ENCODE measurements at places on chromosomes 3 and 15. TPM values are rescaled to one million over a fixed set of nuclear protein-coding genes. Genes with fewer than 3 reads are reported as not detected.

Gene PLSCR5
- not detected for total RNA-seq

Gene AHSG
- total RNA-seq = 237 TPM

Gene PROS1
- 19.4 TPM for total RNA-seq

Gene EPHA3
- not detected for total RNA-seq

Gene PLSCR2
- total RNA-seq = not detected

Gene FANCD2OS
- total RNA-seq = not detected

Gene APOD
- 62.0 TPM for total RNA-seq

Gene ZIC4
- not detected for total RNA-seq

Gene NTRK3
- total RNA-seq = not detected

Gene DUOXA2
- total RNA-seq = 1.6 TPM

Gene IL20RB
- total RNA-seq = 5.5 TPM

GRCh38 chr15:79154483-79155135 lies 64.0 kb upstream of the RASGRF1 start:
- no peaks in the 10 kb centered on the region for H3K4me1 ChIP-seq
- DNase-seq = no peak
- H3K27me3 ChIP-seq = no peaks in the 10 kb centered on the region
- H3K4me3 ChIP-seq = no peak overlapping the region

- H3K4me1 ChIP-seq = peaks cover 24% of the 10 kb centered on the region
- no peak overlapping the region for H3K27ac ChIP-seq
- no peaks in the 10 kb centered on the region for H3K27me3 ChIP-seq
- no peak overlapping the region for H3K4me3 ChIP-seq
- DNase-seq = no peak
Measured at GRCh38 chr3:125435231-125435630, 60.1 kb upstream of the ZNF148 start.

GRCh38 chr15:67834581-67835296 lies 5.1 kb downstream of the RNU6-1 start:
- no peaks in the 10 kb centered on the region for H3K27me3 ChIP-seq
- no peaks in the 10 kb centered on the region for H3K36me3 ChIP-seq
- no peak overlapping the region for H3K27ac ChIP-seq
- no peak for DNase-seq
- H3K4me1 ChIP-seq = no peaks in the 10 kb centered on the region

DNA sequence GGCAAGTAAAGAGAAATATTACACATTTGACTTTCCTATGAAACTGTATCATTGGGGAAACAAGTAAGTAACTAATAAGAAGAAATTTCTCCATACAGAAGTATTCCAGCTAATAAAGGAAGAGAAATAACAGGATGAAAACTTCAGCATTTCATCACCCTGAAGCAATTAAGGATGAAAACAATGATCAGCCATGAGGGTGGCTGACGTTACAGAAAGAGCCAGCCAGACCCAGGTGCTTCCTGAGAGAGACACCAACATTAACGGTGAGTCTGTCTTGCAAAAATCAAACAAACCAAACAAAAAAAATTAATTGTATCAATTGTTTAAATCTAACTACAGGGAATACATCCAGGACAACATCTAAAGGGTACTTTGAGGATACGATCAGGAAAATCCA lies 190.0 kb downstream of the ARRDC4 start:
- DNase-seq = no peak
- no peak overlapping the region for H3K4me3 ChIP-seq
- no peak overlapping the region for H3K27ac ChIP-seq
- H3K36me3 ChIP-seq = no peaks in the 10 kb centered on the region
- H3K27me3 ChIP-seq = no peaks in the 10 kb centered on the region

- no peak for DNase-seq
- no peak overlapping the region for H3K27ac ChIP-seq
- H3K4me1 ChIP-seq = no peaks in the 10 kb centered on the region
- H3K4me3 ChIP-seq = no peak overlapping the region
- H3K36me3 ChIP-seq = no peaks in the 10 kb centered on the region
Measured at GRCh38 chr15:29134641-29135308, 134.8 kb downstream of the NSMCE3 start.

GRCh38 chr3:159855599-159856346 lies 132.9 kb upstream of the IL12A start:
- H3K36me3 ChIP-seq = no peaks in the 10 kb centered on the region
- no peaks in the 10 kb centered on the region for H3K27me3 ChIP-seq
- no peak overlapping the region for H3K4me3 ChIP-seq
- DNase-seq = no peak
- H3K4me1 ChIP-seq = peaks cover 48% of the 10 kb centered on the region

DNA sequence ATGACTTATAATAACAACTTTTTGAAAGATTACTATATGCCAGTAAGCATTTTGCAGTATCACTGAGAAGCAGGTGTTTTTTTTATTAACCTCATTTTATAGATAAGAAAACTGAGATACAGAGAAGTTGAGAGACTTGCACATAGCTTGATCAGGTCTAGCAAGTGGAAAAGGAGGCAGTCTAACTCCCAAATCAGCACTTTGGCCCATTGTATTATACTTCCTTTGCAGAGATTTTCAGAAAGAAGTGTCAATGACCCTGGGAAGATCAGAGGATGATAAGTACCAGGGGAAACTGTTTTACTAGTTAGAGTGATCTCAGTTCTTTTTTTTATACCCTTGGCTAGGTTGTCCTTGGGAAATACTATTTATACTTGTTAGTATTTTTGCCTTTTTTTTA lies 358.7 kb downstream of the SQOR start:
- no peak for DNase-seq
- H3K4me3 ChIP-seq = no peak overlapping the region
- no peak overlapping the region for H3K27ac ChIP-seq

- H3K27ac ChIP-seq = no peak overlapping the region
- H3K4me1 ChIP-seq = peaks cover 32% of the 10 kb centered on the region
- DNase-seq = no peak
Measured at GRCh38 chr15:90860942-90861675, 7.3 kb upstream of the FURIN start.

GRCh38 chr15:23866832-23867231 lies 179.7 kb upstream of the NDN start:
- no peaks in the 10 kb centered on the region for H3K4me1 ChIP-seq
- no peaks in the 10 kb centered on the region for H3K27me3 ChIP-seq
- DNase-seq = no peak
- H3K27ac ChIP-seq = no peak overlapping the region

DNA sequence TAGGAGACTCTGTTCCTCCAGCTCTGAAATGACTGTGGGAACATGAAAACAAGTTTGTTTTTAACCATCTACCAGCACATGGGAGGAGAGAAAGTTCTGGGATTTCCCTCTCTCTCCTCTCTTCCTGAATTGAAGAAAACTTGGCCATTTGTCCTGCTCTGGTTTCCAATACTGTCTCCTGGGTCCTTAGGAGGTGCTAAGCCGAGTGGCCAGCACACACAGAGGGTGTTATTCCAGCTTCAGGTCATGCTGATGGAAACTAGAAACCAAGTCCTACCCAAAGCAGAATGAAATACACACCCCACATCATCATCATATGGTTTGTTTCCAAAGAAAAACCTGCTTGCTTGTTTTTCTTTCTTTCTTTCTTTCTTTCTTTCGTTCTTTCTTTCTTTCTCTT lies 172.7 kb downstream of the RPLP1 start:
- no peak overlapping the region for H3K27ac ChIP-seq
- H3K4me3 ChIP-seq = no peak overlapping the region
- no peaks in the 10 kb centered on the region for H3K36me3 ChIP-seq
- no peaks in the 10 kb centered on the region for H3K27me3 ChIP-seq
- no peak for DNase-seq

DNA sequence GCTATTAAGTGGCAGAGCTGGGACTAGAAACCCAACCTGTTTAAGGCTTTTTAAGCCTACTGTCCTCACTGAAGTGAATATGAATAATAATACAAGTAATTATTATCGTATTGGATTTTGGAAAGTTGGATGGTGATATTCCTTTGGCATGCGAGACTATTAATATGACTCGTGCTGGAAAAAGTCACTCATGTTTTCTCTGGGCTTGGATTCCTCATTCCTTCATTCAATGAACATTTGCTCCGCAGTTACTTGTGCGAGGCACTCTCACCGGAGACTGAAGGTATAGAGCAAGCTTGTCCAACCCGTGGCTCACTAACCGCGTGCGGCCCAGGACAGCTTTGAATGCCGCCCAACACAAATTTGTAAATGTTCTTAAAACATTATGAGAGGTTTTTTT lies 694 bp downstream of the PLAAT1 start:
- DNase-seq = no peak
- no peak overlapping the region for H3K27ac ChIP-seq
- H3K4me1 ChIP-seq = no peaks in the 10 kb centered on the region
- no peaks in the 10 kb centered on the region for H3K36me3 ChIP-seq
- H3K4me3 ChIP-seq = no peak overlapping the region
- no peaks in the 10 kb centered on the region for H3K27me3 ChIP-seq

GRCh38 chr3:72300621-72301020 lies 515.7 kb upstream of the PROK2 start:
- no peaks in the 10 kb centered on the region for H3K27me3 ChIP-seq
- H3K36me3 ChIP-seq = no peaks in the 10 kb centered on the region
- no peak for DNase-seq
- H3K27ac ChIP-seq = no peak overlapping the region
- H3K4me3 ChIP-seq = no peak overlapping the region

GRCh38 chr3:114139836-114140235 lies 39.0 kb downstream of the DRD3 start:
- no peak overlapping the region for H3K4me3 ChIP-seq
- H3K27me3 ChIP-seq = no peaks in the 10 kb centered on the region
- H3K36me3 ChIP-seq = no peaks in the 10 kb centered on the region
- no peaks in the 10 kb centered on the region for H3K4me1 ChIP-seq
- H3K27ac ChIP-seq = no peak overlapping the region
- no peak for DNase-seq
